ENCODE measurements at places on chromosomes 5 and 9. TPM values are rescaled to one million over a fixed set of nuclear protein-coding genes. Genes with fewer than 3 reads are reported as not detected.

ABO gene
- 0.10 TPM for total RNA-seq

CCL19 gene
- total RNA-seq, result not detected

UGT3A2 gene
- total RNA-seq, result not detected

AGXT2 gene
- not detected for total RNA-seq

PCDH12 gene
- 55.6 TPM for total RNA-seq

TLX3 gene
- not detected for total RNA-seq

GDF9 gene
- 0.33 TPM for total RNA-seq

ACTBL2 gene
- not detected for total RNA-seq

PCAT7 gene
- not detected for total RNA-seq

All from vein endothelial cell (primary cell).